Activated T-helper 2 cell treated with anti-CD3 and anti-CD28 coated beads, Interferon-gamma antibody, Interleukin-2, Interleukin-4, amounts not matched to agents 10 μg/mL and 5 μg/mL and 100 μg/mL, durations not matched to agents 14 hours and 24 hours and 36 hours (primary cell): ENCODE measurements at places on chromosomes 12 and 14. TPM values are rescaled to one million over a fixed set of nuclear protein-coding genes. Genes with fewer than 3 reads are reported as not detected.

DNA sequence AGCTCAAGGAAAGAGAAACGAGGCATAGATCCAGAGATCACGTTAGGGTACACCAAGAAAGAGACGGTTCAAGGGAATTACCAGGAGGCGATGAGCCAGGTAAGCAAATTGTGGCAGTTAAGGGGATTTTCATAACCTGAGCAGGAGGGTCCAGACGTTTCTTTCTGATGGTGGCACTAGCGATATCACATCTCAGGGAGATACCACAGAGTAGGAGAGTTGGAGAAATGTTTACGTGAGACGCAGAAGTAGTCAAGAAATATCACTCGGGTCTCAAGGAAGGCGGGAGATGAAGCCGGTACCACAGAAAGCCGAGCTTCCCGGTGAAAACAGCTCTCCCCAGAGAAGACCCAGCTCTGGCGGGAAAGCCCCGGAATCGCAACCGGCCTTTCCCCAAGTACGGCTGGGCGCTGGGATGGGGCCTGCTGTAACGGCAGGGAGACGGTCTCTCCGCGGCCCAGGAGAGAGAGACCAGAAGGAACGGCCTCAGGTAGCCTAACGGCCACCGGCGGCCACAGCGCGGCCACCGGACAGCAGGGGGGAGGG lies 485 bp downstream of the SENP1 start:
- no peak for DNase-seq

GRCh38 chr14:31159682-31160296 lies 47.8 kb downstream of the HECTD1 start:
- no peak for DNase-seq

DNA sequence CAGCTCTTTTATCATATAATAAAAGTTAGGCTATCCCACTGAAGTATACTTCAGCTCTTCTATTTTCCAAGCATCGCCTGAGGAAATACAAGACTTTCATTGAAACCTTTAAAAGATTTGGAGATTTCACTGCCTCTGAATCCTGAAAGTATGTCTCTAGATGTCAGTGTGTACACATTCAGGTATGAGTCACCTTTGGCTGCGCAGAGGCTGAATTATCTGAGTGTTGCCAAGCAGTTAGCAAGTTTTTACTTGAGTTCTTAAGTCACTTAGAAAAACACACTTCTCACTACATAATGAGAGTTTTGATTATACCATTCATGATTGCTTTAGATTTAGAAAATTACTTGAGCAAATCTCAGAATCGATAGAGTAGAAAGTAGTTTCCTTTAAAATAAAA lies 210.3 kb downstream of the TMTC2 start:
- DNase-seq, result no peak

MIP gene
- not detected in 2 replicates for total RNA-seq

- no peak for DNase-seq
Observed at GRCh38 chr14:58702441-58703160, 64.8 kb downstream of the DACT1 start.

IL22 gene
- total RNA-seq, result 0.80 TPM in 1 of 2 replicates, not detected in the other
